ENCODE measurements at places on chromosomes 13 and 19.

GRCh38 chr19:28466107-28467045, 746.6 kb downstream of the UQCRFS1 start:
- peak; percentile 43 for DNase-seq

GRCh38 chr13:38922170-38922569, 68.5 kb downstream of the STOML3 start:
- DNase-seq = no peak

GRCh38 chr19:42332059-42332458, 6.6 kb downstream of the MEGF8 start:
- DNase-seq = no peak

DNA sequence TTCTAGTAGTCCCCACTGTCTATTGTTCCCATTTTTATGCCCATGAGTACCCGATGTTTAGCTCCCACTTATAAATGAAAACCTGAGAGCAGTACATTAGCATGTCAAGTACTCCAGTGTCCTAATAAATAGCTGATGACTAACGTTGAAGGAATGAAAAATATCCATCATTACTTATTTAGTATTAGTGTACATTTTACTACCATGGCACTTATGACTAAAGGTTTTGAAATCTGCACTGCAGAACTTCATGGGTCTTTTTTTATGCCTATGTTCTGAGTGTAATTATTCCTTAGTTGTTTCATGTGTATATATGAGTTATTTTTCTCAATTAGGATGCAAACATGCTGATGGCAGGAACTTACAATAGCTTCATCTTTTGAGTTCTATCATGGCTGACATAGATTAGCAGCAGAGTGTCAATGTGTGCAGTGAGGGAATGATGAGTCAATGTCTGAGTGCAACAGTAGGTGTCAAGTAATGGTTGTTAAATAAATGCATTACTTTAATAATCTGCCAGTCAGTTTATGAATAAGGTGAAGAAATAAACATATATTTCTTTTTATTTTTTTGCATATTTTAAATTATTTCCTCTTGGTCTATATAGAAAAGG, 188.4 kb downstream of the ITGBL1 start:
- no peak for DNase-seq

GRCh38 chr19:48844472-48844871, 8.2 kb upstream of the HSD17B14 start:
- DNase-seq = no peak

DNA sequence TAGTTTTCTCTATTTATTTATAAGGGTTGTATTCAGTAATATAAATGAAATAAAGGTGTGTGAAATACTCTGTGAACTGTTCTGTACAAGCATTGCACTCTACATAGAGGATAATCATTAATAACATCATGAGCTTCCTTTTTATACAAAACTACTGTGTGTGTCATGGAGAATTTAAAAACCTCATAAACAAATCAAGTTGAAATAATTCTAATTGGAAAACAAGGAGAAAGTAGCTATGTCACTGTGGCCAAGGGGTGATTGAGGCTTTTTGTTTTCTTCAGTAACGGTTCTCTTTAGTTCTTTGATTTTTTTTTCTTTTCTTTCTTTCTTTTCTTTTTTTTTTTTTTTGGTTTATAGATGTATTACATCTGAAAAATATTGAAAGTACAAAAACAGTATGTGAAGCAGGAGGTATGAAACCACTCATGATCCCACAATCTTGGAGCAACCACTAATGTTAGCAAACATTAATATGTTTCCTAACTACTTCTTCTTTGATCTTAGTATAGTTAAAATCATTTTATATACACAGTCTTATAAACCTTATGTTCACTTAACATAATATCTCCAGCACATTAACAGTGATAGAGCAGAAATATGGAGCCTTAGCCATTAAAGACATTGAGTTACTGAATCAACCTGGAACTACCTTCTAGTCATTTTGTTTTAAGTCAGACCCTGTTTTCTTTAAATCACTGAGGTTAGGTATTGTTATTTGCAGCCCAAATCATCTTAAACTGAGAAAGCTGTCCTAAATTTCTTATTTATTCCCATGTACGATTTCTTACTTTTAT, 45.4 kb downstream of the WDFY2 start:
- DNase-seq = no peak

DNA sequence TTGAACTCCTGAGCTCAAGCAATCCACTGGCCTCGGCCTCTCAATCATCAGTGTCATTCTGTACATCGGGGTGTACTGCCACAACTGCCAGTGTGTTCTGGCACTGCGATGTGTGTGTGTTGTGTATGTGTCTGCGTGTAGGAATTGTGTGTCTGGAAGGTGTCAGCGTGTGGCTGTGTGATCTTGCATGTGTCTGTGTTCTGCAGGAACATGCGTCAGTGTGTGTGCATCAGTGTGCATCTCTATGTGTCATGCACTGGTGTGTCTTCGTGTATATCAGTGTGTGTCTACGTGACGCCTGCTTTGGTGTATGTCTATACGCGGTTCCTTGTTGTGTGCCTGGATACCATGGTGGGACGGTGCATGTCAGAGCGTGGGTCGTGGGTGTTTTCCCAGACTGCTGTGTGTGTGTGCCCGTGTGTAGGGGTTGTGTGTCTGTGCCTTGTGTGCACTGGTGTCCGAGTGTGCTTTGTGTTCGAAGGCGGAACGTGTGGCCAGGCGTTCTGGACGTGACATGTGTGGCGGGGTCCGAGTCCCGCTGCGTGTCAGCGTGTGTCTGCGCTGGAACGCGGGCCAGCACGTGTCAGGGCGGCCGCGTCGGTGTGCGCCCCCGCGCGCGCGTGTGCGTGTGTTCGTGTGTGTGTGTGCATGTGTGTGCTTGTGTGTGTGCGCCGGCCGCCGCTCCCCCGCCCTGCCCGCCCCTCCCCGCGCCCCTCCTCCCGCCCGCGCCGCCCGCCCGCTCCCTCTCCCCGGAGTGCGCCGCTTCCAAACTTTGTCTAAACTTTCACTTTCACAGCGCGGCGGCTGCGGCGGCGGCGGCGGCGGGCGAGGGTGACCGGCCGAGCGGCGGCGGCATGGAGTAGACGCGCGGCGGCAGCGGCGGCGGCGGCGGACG, at the start of gene NFIX:
Gene NFIX (plus strand): TSS at position 775 of the 895 bp plus-strand sequence. CDS start 363 bp downstream, outside the sequence.
- no peak for DNase-seq

DNA sequence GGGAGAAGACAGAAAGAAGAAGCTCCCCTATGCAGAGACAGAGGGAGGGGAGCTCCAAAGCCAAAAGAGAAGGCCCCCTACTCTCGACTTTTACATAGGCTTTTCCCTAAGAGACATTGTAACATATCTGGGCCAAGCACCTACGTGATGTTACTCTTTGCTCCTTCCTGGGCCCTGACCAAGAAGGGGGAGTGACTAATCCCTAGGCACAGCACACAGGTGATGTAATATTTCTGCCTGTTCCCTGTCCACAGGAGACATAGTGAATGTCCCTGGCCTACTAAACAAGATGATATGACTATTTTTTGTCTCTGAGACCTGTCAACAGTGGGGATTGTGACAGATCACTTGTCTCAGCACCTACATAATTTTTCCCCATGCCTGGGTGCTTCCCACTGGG, 15.9 kb upstream of the ZNF254 start:
- DNase-seq = no peak

GRCh38 chr19:57057036-57057686, 62.6 kb upstream of the USP29 start:
- DNase-seq = no peak

- DNase-seq = no peak
These were observed 47.4 kb downstream of the SMAD9 start for GRCh38 chr13:36872621-36873020.

DNA sequence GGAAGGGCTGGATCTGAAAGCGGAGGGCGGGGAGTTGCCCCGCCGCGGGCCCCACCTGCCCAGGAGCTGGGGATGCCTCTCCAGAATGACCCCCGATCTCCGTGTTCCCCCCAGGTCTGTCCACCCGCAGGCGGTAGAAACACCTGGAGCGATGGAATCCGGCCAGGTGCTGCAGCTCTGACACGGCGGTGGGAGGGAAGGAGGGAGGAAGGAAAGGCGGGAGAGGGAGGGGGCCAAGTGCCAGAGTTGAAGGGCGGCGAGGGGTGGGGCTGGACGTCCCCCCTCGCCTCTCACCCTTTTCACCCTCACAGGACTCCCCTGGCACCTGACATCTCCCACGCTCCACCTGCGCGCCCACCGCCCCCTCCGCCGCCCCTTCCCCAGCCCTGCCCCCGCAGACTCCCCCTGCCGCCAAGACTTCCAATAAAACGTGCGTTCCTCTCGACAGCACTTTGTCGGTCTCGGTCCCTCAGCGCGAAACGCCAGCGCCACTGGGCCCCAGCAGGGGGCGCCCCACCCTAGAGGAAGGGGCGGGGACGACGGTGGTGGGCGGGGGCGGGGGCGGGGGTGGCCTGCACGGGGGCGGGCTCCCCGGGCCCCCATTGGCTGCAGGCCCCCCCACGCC, 337 bp upstream of the FXYD7 start:
- peak; percentile 38 for DNase-seq

DNA sequence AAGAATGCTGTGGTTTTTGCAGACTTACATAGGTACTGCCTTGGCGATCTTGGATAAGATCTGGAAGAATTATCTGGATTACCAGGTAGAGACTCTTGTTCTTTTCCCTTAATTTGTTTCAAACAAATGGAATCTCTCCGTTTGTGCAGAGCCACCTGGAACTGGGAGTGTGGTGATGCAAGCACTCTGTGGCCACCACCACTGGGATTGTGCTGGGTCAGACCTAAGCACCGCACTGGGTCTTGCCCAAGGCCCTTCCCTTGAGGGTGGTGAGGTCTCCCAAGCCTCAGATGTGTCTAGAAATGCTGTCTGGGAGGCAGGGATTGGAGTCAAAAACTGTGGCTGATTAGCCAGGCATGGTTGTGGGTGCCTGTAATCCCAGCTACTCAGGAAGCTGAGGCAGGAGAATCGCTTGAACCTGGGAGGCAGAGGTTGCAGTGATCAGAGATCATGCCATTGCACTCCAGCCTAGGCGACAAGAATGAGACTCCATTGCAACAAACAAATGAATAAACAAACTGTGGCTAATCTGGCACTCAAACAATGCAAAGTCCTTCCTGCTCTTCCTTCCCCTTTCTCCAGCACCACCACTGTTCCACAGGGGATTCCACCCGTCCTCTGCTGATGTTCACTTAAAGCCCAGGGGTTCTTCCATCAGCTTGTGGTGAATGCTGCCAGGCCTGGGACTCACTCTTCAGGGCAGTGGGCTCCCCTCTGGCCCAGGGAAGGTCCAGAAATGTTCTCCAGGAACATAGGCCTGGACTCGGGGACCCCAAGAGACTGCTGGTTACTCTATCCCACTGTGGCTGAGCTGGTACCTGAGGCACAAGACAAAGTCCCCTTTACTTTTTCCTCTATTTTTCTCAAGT, 10.8 kb upstream of the CEACAM1 start:
- no peak for DNase-seq

- no peak for DNase-seq
These were observed 29.0 kb downstream of the ZNF627 start for GRCh38 chr19:11626252-11626651.

GRCh38 chr13:99218969-99219368, 18.3 kb downstream of the UBAC2 start:
- peak; percentile 46 for DNase-seq

DNA sequence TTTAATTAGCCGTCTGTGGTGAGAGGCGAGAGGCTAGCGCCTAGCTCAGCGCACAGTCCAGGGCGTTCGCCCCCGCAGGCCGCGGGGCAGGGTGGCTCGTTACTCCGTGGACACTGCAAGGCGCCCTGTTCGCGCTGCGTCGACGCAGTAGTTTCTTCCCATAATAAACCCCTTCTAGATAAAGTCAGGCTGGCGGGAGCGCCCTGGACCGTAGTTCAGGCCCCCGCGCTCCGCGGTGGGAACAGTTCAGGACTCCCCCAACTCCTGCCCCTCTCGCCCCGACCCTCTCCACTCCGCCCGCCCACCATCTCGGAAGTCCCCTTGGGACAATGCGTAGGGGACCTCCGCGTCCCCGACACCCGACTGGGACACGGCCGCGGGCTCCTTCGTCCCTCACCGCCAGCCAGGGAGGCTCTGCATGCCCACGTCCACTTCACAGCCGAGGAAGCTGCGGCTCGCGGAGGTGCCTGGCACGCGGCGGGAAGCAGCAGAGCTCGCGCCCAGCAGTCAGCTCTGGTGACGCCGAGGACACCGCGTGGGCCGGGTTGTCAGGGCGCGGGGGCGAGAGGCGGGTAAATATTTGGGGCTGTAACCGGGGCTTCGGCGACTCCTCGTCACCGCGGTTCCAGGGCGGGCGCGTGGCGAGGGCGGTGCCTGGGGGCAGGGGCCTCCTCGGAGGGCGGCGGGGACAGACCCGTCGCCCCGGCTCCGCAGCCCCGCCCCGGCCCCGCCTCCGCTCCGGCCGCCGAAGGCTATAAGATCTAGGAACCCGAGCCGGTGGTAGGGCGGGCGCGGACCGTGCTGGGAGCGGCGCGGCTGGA, at the start of gene RGCC:
Gene RGCC (plus strand): TSS at position 783 of the 821 bp plus-strand sequence. CDS start 158 bp downstream, outside the sequence.
- DNase-seq = peak; percentile 92

Measured in stimulated activated CD8-positive, alpha-beta memory T cell treated with anti-CD3 and anti-CD28 coated beads, Interleukin-7, amount 100 ng/mL, for 48 hours (primary cell).